ENCODE measurements at places on chromosomes 12 and 14.

DNA sequence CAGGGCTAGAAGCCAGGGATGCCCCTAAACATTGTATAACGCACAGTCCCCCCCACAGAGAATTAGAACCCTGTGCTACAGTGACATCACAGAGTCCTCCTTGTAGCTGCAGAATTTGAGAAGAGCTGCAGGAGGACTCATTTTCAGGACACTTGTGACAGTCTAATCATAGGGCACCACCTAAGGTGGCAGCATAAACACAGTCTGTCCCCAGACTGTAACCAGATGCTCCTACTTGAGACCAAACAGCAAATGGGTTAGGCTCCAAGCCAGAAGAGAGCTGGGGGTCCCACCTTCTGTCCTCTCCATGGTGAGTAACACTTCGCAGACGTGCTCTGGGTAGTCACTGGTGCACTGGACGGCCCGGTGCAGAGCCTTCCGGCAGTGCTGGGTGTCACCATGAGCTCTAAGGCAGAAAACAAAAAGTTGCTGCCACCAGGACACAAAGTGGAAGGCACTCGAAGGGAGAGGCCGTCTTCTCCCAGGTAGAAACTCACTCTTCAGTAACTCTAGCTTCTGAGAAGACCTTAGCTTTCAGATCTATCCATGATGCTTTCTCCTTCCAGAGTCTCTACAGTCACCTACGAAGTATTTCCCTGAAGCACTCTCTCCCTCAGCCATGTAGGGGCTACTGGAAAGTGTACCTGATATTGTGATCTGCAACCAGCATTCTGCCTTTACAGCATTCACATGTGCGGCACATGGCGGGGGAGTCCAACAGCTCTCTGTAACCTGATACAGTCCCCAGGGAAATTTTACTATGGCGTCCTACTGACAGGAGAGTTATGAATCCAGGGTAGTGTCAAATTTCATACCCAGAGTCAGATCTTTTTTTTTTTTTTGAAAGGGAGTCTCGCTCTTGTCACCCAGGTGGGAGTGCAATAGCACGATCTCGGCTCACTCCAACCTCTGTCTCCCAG lies 17.1 kb downstream of the FICD start:
- DNase-seq: no peak

GRCh38 chr12:105504286-105504685 lies 173.8 kb downstream of the C12orf75 start:
- DNase-seq: no peak

GRCh38 chr12:49673446-49674317 lies 33.5 kb downstream of the FMNL3 start:
- peak; percentile 12 for DNase-seq

- DNase-seq: no peak
Measured at GRCh38 chr14:51845811-51846210, 14.6 kb upstream of the GNG2 start.

DNA sequence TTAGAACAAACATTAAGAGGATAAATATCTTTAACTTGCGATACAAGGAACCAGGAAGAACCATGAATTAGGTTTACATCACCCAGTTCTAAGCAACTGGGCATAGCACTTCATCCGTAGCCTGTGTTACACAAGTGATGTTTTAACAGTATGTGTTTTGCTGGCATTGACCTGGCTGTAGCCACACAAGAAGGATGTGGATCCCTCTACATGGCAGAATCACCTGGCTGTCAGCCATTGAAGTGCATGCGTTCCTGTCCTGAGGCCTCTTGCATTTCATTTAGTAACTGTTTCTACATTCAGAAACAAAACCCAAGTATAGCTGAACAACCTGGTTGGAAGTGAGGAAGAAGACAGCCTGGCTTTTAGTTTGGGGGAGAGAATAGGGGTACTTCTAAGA lies 72.2 kb downstream of the TGFB3 start:
- DNase-seq: no peak

- no peak for DNase-seq
Measured at GRCh38 chr14:90616313-90616712, 199.9 kb downstream of the TTC7B start.

GRCh38 chr14:22491683-22492621 lies 97.1 kb downstream of the DAD1 start:
- no peak for DNase-seq

DNA sequence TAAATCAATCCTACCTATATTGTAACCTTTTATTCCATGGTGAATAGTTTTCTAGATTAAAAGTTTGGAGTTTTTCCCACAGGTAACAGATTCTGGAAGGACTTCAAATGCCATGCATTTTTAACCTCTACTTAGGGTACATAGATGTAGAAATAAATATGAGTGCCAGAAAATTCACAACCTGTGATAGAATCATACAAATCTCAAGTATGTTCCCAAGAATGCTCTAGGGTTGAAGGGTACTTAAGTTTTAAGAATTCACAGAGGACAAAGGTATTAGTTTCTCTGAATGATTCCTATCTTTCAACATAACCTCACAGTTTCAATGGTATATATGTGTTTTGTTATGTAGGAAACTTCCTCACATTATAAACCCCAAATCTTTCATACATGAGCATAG lies 511.3 kb downstream of the TMEM117 start:
- DNase-seq: no peak

- DNase-seq: no peak
Measured at GRCh38 chr12:48037267-48037915, 33.1 kb upstream of the COL2A1 start.

DNA sequence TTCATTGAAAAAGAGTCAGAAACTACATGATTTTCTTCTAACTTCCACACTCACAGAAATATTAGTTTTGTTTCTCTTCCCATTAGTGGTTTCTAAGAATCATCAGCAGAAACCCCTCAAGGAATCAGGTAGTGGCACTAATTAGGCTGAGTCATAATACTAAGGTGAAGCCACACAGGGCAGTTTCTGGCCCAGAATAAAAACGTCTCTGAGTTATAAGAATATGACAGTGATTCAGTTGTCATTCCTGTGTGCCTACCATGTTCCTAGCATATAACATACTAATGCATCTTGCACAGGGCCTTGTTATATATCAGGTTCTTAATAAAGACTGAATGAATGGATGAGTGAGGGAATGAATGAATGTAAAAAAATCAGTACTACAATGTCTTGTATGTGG lies 206.0 kb upstream of the PLEKHG7 start:
- DNase-seq: no peak

DNA sequence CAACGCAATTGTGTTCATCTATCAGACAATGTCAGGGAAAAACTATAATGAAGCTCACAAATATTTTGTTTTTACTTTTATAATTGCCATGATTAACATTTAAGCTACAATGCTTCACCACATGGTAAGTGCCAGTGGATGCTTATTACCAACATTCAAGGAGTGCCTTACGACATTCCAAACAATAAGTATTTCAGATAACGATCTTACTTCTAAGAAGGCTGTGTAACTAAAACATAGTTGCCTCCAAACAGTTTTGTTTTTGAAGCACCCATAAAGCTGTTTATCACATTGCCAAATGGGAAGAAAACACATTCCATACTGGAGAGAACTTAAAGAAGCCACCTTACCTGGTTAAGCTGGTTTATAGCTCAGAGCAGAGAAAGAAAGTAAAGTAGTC lies 78.8 kb downstream of the RPS6KA5 start:
- no peak for DNase-seq

- no peak for DNase-seq
Measured at GRCh38 chr14:89422181-89422951, 5.3 kb upstream of the FOXN3 start.

DNA sequence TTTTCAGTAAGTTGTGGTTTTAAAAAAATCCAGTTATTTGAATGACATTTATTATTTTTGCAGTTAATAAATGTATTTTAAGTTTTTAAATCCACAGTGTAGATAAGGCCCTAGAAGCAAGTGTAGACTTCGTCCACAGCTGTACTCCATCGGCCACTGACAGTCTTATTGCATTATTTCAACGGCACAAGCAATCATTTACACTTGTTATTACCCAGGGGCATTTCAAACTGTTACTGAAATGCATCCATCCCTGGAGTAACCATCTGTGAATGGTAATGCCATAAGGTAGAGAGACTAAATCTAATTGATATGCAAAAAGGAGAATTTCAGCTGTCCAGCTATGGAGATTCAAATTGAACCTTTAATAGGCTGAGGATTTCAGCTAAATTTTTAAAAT lies 48.4 kb downstream of the BICD1 start:
- DNase-seq: no peak

- DNase-seq: no peak
Measured at GRCh38 chr12:57325395-57325794, 74.4 kb upstream of the STAC3 start.

- no peak for DNase-seq
Measured at GRCh38 chr12:91434081-91434480, 251.5 kb upstream of the DCN start.

DNA sequence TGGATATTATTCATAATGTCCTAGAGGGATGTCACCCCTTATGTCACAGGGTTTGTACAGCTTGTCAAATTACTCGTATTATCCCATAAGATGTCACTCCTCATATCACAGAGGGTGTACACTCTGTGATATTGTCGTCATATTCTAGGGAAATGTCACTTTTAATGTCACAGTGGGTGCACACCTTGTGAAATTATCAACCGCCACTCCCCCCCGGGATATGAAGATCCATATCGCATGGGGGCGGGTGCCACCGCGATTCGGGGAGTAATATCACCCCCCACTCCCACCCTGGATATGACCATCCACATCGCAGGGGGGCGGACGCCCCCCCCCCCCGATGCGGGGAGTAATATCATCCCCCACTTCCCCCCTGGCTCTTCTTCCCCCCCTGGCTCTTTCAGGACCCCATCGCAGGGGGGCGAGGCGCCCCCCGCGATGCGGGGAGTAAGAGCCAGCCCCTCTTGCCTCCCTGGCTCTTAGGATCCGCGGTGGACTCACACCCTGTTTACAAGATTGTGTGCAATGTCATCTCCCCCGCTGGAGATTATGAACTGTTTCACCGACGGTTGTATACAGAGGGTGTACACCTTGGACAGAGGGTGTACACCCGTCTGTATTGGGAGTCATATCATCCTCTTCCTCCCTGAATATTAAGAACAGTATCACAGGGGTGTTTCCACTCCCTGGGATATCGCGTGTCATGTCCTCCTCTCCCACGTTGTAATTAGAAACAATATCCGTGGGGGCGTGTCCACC lies 92.8 kb downstream of the FRMD6 start:
- DNase-seq: no peak

- DNase-seq: no peak
Measured at GRCh38 chr14:52329678-52330369, 15.7 kb downstream of the PTGER2 start.

- DNase-seq: no peak
Measured at GRCh38 chr14:76089575-76089974, 62.1 kb upstream of the GPATCH2L start.

DNA sequence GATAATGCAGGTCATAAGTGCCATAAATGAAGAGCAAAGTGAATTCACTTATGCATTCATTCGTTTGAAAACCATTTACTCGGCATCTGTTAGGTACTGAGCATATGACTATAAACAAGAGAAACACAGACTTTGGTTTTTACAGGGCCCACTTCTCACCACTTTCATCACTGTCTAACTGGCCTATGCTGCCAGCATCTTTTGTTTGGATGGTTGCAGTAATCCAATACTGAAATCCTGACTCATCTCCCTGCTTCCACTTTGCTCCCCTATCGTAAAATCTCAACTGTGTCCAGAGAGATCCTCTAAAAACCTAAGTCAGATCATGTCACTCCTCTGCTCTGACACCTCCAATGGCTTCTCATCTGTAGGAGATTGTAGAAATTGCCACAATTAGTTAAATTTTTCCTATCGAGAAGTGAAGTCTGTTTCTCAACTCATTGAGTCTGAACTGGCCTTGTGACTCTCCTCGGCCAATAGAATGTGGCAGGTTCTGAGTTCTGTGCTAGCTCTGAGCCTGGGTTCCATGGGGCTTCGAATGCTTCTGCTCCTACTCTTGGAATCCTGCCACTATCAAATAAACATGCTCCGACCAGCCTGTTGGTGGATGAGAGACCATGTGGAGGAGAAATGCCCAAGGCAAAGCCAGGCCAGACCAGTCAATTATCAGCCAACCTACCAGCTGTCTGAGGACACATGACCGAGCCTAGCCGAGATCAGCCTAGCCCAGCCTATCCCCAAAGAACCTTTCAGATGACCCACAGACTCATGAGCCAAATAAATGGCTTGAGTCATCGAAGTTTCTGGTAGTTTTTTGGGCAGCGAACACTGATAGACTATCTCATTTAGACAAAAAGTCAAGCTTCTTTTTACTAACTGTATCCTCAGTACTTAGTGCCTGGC lies 2.2 kb upstream of the BATF start:
- no peak for DNase-seq

DNA sequence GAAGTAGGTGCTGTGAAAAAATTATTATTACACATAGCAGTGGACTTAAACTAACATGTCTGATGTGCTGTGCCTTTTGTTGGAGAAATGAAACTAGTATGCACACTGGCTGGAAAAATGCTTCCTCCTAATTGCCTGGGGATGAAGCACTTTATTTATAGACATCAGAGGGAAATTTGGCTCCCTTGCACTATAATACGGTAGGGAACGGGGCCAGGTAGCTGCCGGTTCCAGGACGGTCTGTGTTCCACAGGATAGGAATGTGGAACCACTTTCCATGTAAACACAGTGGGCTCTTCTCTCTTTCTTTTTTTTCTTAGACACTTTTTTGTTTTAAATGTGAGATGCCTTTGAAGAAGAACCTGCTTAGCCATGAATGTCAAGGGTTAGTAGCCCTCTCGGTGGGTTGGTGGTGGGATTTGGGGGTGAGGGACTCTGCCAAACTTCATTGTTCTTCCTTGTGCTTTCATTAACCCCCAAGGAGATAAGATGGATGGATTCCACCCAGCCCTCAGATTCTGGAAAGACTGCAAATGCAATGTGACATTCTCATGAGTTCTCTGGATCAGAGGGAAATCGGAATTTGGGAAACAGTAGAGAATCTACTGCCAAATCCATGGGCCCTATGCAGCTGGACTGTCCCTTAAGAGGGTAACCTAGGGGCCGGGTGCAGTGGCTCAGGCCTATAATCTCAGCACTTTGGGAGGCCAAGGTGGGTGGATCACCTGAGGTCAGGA lies 58.0 kb upstream of the GSC start:
- no peak for DNase-seq

DNA sequence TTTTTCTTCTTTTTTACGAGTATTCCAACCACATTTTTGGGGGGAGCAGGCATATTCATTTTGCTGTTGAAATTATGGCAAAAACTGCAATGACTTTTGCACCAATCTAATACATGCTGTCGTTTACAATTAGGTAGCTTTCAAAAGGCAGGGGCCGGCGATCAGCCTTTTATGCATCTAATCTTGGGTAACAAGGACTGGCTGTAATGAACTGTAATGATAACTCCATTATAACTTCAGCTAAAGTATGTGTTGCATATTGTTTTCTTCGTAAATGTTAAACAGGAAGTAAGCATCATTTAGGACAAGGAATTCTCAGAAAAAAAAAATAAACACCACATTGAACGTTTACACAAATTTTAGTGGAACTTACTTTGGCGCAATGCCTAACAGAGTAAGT lies 30.3 kb upstream of the KLRF1 start:
- no peak for DNase-seq

DNA sequence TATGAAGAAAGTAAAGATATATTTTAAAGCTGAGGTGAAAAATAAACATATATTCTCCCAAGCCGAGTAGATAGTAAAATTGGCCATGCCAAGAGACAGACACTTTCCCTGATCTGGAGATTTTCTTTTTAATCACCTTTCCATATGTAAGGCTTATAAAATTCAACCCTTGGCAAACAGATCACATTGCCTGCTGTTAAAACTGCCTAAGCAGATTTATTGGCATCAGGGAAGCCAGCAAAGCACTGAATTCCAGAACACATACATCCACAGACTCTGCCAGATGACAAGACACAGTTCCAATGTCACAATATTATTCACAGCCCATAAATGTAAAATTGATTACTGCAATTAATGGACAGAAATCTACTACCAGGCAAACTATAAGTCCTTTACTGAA lies 78.2 kb upstream of the GARIN2 start:
- DNase-seq: no peak
